Foreskin fibroblast (primary cell): ENCODE measurements at places on chromosomes 5 and 9.

GRCh38 chr9:127792417-127793031 lies 6.7 kb downstream of the CDK9 start:
- no peak for DNase-seq

- DNase-seq = no peak
These were observed 237.1 kb downstream of the RFX3 start for GRCh38 chr9:3288686-3289085.

DNA sequence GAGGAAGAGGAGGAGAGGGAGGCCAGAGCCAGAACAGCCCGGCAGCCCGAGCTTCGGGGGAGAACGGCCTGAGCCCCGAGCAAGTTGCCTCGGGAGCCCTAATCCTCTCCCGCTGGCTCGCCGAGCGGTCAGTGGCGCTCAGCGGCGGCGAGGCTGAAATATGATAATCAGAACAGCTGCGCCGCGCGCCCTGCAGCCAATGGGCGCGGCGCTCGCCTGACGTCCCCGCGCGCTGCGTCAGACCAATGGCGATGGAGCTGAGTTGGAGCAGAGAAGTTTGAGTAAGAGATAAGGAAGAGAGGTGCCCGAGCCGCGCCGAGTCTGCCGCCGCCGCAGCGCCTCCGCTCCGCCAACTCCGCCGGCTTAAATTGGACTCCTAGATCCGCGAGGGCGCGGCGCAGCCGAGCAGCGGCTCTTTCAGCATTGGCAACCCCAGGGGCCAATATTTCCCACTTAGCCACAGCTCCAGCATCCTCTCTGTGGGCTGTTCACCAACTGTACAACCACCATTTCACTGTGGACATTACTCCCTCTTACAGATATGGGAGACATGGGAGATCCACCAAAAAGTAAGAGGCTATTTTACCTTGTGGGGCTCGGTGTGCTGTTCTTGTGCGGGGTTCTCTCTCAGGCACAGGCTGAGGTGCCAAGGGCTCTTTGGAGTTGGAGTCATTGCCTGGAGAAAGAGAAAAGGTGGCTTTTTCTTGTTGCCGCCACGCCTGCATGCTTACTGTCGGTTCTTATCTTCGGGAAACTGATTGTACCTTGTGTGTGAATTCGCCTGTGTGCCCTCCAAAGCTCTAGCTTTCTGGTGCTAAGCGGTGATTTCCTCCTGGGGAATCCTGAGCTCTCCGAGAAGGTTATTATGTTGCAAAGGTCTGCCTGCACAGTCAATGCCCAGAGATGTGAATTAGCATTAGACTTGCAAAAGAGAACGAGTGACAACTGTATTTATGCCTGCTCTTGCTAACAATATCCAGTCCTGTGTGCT lies at the start of gene ISL1:
Gene ISL1 (plus strand): TSS at position 318 of the 991 bp plus-strand sequence. CDS start 224 bp downstream, at position 542.
- DNase-seq = peak; percentile 97

- DNase-seq = no peak
These were observed 27.7 kb downstream of the COL27A1 start for GRCh38 chr9:114183006-114183405.

GRCh38 chr5:34550247-34550646 lies 105.9 kb upstream of the RAI14 start:
- no peak for DNase-seq

- no peak for DNase-seq
These were observed 46.2 kb downstream of the ASS1 start for GRCh38 chr9:130490981-130491380.

GRCh38 chr5:95631991-95632675 lies 12.2 kb downstream of the GPR150 start:
- peak; percentile 63 for DNase-seq

GRCh38 chr9:14362175-14362574 lies 48.2 kb upstream of the NFIB start:
- peak; percentile 80 for DNase-seq

DNA sequence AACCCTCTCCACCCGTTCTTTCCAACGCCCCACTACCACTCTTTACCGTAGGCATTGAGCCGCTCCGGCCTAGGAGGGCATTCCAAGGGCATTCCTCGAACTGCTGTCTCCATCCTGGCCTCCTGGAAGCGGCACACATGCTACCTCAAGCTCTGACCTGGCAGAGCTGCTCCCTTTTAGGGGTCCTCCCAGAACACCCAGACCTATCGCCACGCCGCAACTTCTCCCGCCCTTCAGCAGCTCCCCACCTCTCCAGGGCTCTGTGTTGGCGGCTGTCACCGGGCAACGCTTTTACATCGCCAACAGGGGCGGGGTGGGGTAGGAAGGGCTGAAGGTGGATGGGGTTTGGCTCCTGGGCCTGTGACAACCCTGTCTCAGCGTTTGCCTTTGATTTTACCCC lies 4.6 kb upstream of the MYORG start:
- no peak for DNase-seq

- DNase-seq = no peak
These were observed 320.9 kb downstream of the NTRK2 start for GRCh38 chr9:84990416-84990815.

DNA sequence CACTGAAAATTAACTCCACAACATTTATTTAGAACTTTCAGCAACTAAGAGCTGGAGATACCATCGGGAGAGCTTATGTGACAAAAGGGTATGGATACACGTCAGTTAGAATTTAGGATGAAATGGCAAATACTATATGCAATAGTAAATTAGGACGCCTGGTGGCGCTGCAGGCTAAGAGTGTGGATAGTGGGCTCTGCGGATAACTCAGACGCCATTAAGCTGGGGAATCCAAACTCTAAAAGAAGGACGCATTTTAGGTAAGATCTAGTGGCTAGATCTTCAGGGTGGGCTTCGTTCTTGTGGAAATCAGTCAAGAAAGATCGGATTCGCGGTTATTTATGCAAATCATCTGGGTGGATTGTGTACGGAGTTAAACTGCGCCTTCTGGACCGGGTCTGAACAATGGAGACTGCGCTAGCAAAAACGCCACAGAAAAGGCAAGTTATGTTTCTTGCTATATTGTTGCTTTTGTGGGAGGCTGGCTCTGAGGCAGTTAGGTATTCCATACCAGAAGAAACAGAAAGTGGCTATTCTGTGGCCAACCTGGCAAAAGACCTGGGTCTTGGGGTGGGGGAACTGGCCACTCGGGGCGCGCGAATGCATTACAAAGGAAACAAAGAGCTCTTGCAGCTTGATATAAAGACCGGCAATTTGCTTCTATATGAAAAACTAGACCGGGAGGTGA lies at the start of gene PCDHB5:
Gene PCDHB5 (plus strand): TSS at position 177 of the 688 bp plus-strand sequence. CDS start 229 bp downstream, at position 406.
- peak; percentile 17 for DNase-seq

GRCh38 chr9:105507096-105507790 lies 50.7 kb upstream of the FKTN start:
- no peak for DNase-seq

DNA sequence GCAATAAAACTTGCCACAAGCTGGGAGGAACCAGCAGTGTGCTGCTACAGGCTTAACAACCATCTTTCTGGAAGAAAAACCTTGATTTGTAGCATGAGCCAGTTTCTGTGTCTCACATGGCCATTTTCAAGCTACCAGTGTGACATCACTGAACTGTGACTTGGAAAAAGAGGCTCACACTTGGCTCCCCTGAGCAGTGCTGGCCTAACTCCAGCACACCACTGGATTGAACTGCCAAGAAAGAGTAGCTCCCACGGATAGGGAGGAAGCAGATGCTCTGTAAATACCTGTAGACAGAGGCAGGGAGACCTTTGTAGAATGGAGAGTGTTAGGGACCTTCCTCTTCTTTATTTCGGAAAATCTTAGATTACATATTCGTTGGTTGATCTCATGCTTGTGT lies 197.9 kb downstream of the SH3GL2 start:
- DNase-seq = no peak

DNA sequence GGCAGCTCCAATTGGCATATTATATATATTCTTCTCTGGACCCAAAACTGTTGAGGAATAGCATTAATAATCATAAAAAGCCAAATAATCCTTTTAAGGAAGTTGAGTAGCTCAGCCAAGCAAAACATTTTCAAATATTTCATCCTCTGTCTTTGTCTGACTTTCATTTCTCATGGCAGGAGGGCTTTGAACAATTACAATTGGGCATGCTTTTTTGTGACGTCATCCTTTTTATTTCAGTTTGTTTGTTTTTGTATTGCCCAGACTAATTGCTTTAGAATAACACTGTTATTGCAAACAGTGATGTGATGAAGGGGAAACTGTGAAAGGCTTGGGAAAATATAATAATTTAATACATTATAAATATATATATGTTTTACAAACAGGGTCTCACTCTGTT lies 65.2 kb upstream of the MAP1B start:
- no peak for DNase-seq

- peak; percentile 9 for DNase-seq
These were observed 200.5 kb upstream of the GAS1 start for GRCh38 chr9:87147839-87148238.
